Mucosa of descending colon (tissue), 3 donors: ENCODE measurements at places on chromosomes 4 and X.
A peak's percentile ranks its signal among the peaks of the same experiment; 100 is the strongest.

DNA sequence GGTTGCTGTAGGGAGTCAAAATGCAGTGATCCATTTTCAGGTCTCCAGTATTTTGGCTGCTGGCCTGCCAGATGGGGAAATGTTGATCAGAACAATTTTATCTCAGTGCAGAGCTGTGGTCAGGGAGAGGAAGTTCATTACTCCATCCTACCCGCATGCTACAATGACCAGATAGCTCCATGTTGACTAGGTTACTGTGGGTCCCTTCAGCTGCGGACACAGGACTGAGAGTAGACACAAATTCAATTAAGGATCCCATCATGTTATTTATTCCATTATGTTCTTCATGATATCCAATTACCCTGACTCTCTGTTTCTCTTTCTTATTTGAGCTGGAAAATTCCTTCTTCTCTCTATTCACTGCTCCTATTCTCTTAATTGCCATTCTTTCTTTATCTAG lies 16.3 kb downstream of the SYNPO2 start:
- DNase-seq = no peak

DNA sequence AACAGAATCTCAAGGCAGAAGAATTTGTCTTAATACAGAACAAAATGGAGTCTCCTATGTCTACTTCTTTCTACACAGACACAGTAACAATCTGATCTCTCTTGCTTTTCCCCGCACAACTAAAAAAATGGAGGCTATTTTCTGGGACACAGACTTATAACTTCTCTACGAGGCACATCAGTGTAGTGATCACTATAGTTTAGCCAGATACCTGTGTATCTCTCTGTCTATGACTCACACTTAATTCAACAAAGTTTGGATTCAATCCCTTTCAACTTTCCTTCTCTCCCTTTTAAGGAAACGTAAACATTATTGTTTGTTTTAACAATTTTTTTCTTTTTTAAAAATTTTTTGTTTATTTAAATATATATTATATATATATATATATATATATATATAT lies 29.4 kb downstream of the APELA start:
- no peak for DNase-seq

GRCh38 chrX:56800801-56801200 lies 71.8 kb downstream of the NBDY start:
- no peak for DNase-seq

DNA sequence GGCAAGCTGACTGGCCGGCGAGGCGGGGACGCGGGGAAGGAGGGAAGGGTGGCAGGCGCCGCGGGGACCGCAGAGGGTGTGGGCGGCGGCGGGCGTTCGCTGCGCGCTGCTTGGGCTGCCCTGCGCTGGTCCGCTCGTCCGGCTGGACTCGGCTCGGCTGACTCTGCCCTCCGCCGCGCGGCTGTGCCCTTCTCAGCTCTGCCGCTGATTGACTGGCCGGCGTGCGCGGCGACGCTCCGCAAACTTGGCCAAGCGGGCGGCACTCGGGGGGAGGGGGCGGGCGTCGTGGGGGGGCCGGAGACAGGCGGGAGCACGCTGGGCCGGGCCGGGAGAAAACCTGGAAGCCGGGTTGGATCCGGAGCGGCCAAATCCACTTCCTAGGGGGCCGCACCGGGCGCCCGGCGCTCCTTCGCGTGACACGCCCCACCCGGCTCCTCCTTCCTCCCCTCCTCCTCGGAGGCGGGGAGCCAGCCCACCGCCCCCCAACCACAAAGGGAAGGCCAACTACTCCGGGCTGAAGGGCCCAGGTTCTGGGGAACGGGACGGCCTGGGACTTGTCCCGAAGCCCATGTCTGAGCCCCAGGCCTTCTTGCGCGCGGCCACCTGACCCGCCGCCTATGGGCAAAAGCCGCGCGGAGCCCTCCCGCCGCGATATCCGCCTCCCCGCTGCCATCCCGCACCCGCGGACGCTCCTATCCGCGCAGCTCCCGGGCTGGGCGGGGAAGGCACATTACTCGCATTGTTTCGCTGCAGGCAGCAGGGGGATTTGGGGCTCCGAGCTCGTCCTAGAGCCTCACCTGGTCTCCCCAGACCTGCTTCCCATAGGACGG lies at the start of gene GPC4:
TSS of gene GPC4 (minus strand) at position 214 of the 830 bp plus-strand sequence. CDS start 524 bp downstream, outside the sequence.
- peak; percentile 78 for DNase-seq

DNA sequence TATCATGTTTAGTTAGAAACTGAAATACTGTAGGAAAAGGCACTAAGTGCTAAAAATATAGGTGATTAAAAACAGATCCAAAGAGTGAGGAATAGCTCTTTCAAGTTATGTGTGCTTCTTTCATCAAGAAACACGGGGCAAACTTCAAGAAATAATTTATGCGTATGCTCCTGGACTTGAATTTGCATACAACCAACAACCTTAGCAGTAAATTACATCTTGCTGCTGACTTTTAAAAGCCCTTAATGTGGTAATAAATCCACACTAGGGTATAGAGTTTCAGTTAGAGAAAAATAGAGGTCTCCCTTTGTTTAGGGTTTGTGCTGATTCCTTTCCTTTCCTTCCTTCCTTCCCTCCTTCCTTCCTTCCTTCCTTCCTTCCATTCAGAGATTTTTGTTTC lies 94.5 kb upstream of the GC start:
- DNase-seq = no peak
